ENCODE measurements at places on chromosomes 16 and 17.

DNA sequence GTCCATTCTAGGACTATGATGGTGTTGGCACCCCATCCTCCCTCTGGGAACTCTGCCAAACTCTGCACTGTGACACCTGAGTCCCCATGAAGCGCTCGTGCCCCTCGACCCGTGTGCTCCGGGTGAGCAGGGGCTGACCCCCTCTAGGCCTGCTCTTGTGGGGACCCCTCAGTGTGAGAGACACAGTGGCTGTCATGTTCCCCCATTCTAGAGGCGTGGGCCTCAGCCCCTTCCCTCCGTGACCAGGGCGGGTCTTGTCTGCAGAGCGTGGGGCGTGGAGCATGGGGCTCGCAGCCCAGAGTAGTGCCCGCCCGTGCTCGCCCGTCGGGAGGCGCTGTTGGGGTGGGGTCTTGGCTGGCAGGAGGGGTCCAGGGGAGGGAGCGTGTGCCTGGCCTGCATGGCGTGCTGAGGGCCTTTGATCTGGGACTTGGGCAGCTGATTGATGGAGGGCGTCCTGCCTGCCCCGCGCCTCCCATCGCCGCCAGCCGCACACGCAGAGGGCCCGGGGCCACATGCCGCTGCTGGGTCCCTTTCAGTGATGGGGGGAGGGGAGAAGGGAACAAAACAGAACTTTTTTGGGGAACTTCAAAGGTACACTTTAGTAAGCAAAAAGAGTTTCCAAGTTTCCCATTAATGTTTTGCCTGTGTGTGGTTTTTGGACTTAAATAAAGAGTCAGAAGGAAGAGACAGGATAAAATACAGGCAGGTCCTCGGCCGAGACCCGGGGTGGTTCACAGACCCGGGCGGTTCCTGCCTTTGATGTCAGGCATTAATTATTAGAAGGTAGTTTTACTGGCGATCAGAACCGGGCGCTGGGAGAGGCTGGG is 22.5 kb downstream of the CENPX start:
- peak; percentile 36 for DNase-seq

DNA sequence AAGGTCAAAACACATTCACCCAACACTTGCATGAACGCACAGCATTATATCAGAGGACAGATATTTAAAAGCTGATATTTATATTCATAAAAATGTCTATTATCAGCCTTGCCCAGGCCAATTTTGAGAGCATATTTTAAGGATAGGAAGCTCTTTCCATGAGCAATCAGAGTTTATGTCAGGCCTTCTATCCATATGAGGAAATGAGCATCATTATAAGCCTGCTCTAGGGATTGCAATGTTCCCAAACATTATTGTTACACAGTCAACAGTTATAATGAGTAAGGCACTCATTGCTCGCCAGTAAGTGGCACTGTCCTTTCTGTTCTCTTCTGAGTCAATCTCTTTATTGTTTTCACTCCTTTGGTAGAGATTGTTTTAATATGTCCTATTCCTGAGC is 37.7 kb upstream of the DYNLRB2 start:
- no peak for DNase-seq

GRCh38 chr16:89721546-89722391 is 432 bp downstream of the ZNF276 start:
- DNase-seq, result peak; percentile 70

DNA sequence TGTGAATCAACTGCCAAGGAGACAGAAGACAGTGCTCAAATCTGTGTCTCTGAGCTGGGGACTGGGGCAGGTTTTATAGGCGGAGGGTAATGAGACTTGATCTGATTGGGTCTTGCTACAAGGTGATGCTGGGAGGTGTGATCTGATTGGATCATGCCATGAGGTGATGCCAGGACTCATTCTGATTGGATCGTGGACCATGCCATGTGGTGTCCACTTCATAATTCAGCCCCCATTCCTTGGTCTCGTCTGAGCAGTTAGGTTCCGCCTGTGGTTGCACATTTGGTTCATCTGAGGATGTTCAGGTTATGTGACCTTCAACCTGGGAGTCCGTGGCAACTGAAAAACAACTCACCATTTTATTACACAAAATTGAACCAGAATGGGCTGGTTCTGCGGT is 41.0 kb downstream of the OTOA start:
- DNase-seq, result no peak

DNA sequence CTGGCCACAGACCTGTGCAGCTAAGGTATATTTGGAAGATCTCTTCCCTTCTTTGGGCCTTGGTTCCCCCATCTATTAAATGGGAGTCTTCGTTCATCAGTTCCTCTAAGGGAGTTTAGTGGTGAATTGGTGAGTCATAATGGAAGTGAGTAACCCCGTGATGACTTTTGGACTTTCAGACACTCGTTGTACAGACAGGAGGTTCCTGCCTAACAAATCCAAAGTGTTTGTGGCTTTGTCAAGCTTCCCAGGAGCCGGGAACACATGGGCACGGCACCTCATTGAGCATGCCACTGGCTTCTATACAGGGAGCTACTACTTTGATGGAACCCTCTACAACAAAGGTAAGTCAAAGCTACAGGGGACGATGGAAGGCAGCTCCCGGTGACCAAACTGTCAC is 40.4 kb downstream of the WSCD1 start:
- DNase-seq, result no peak

Data from thyroid gland (tissue), 4 donors.